ENCODE measurements at places on chromosomes 1 and 21.

DNA sequence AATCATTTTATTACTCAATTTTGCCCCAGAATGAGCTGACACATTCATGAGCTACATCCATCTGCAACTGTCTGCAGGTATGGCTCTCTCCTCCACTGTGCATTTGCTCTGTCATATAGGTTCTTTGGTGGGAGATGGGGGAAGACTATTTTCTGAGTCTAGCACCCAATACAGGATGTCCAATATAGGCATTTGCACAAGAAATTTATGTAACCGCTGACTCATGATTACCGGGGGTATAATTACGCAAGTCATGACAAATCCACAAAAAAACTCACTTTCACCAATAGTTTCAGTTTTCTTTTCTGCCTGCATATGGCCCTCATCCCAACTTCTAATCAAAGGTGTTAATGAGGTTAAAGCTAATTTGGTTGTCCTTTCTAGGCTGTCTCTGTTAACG, 17.5 kb upstream of the VSIG8 start:
- no peak for DNase-seq

DNA sequence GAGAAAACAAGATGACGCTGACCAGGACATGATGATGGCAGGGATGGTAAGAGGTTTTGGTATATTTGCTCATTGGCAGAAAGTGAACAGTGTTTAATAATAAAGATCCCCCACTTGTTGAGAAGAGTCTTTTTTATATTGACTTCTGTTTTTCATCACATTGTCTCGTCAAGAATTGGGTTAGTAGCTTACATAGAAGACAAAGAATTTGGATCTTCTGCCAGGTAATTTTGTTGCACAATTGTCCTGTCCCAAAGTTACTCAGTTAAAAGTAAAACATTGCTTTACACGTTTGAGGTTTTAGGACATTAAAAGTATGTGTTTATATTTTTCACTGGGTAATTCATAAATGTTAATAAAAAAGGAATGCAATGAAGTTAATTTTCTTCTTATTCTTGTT, 48.3 kb upstream of the LAMC2 start:
- no peak for DNase-seq

DNA sequence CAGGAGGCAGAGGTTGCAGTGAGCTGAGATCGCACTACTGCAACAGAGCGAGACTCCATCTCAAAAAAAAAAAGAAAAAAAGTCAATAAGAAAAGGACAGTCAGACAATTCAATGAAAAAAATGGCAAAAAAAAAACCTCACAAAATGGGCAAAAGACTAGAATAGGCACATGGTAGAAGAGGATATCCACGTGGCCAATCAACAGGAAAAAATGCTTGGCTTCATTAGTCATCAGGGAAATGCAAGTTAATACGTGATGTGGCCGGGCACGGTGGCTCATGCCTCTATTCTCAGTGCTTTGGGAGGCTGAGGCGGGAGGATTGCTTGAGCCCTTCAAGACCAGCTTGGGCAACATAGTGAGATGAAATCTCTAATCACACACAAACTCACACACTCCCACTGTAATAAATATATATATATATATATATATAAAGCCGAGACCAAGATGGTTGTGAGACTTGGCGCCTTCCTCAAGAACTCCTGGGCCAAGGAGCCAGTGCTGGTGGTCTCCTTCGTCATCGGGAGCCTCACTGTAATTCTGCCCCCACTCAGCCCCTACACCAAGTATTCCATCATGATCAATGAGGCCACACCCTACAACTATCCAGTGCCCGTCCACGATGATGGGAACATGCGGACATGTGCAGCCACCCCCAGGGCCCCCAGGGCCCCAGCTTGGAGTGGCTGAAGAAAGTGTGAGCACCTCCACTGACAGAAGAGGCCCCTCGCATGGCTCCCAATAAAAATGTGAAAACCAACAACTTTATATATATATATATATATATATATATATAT, 22.9 kb upstream of the LEFTY2 start:
- no peak for DNase-seq

DNA sequence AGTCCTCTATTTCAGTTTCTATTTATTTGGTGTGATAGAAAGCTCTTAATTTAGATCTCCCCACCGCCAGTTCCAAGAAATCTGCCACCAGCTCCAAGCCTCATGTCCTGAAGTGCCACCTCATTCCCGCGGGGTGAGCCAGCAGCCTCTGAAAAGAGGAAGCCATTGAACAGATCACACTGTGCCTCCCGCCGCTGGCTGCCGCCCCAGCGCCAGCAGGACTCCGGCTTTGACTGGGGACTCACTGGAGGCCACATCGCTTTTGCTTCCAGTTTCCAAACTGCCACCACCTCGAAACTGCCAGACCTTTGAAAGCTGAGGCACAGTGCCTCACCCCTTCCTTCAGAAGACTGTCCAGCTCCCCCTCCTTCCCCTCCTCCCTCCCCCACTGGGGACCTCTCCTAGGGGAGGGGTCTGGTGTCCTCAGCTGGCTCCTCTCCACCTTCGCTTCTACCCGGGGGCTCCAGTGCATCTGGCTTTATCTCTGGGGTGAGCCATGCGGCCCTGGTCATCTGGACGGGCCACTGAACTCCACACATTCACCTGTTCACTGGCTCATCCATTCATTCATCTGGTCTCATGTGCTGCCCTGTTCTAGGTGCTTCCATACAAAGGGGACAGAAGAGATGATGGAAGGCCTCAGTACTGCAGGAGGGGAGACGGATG, 58.9 kb downstream of the VPS26C start:
- no peak for DNase-seq

DNA sequence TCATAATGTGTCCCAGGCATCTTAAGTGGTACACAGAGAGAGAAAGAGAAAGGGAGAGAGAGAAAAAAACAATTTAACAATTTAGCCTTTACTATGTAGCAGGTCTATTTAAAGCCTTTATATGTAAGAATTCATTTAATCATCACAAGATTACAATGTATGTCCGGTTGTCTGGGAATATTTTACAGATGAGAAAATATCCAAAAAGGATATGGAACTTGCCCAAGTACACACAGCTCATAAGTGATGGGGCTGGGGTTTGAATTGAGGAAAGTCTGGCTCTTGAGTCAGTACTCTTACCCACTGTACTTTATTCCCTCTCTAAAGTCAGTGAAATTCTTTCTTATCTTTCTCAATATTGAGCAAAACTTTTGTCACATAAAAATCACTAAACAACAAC, 104.6 kb downstream of the LYPLAL1 start:
- DNase-seq, result no peak

DNA sequence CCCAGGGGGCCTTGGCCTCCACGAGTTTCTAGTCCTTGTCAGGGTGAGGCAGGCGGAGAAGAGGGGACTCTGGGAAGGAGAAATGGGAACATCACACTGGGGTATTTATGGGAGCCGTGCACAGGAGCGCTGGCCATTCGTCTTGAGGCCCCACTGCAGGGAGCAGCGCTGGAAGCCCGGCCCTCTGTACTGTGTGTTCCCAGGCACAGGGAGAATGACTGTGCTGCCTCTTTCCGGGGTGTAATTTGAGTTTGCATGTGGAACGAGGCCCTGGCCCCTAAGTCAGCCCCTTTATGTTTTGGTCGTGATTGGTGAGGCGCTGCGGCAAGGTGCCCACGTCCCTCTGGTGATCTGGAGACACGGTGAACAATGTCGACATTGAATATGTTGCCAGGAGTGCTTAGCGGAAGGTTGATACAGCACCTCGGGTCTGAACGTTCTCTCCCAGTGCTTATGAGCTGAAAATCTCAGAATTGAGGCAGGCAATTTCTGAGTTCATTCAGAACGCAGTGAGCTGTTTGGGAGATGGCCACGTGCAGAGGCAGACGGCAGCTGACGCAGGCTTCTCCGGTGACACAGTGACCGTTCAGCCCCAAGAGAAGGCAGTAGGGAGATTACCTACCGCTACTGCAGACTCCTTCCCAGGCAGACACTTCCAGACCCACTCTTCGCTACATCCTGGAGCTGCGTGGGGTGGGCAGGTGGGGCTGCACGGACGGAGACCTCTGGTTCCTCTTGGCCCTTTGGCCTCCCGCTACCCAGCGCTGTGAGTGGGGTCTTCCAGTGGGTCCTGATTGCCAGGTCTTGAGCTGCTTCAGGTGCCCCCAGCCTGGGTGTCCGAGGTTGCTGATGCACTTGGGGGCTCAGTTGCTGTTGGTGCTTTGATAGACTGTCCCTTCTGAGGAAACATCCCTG, 265.8 kb downstream of the CAMTA1 start:
- DNase-seq, result no peak

DNA sequence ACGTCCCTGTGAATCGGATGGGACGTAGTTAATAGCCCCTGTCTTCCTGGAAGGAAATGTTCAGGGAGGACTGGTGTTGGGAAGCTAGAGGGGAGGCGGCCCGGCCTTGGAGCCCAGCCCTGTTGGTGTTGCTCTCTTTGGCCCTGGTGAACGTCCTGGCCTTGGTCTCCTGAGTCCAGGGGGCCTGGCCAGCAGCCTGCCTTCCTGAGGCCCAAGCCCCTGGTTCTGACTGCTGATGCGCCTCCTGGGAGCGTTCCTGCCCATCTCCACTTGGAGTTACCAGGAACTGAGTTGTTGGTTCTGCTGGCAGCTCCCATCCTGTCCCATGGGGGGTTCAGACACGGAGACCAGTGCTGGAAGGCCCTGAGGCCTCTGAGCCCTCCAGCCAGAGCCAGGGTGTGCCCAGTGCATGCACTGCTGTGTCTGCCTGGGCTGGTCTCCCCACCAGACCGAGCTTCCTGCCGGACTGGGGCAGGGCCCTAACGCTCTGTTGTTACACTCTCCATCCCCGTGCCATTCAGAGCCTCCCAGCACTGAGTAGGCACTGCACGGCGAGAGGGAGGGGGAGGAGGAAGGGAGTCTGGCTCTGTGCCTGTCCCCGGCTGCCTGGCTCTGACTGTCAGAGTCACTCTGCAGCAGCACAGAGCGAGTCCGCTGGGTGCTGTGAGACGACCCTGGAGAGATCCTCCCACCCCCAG, 382.5 kb upstream of the VAMP3 start:
- no peak for DNase-seq

DNA sequence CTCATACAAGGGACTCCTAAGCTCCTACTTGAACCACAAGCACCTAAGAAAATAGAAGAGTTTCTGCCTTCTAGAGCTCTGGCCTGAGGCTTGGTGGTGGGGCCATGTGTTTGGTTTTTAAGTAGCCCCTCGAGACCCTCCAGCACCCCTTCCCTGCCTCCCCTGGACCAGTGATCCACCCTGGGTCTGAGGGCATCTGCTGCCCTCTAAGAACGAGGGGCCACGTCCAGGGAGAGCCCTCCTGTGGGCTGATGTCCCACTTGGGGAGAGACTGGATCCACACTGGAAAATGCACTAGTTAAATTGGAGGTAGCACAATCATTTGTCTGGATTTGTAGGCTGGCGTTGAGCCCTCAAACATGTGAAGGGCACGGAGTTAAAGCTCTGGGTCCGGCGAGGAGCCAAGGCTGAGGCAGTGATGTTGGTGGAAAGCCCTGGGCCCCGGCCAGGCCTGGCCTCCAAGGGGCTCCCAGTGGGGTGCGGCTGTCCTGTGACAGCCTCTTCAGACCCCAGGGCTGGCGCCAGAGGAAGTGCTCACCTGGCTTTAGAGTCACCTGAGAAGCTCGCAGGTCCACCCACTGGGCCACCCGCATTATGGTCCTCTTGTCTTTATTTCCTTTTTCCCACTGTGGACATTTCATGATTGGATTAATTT, 65.2 kb downstream of the SLC37A1 start:
- DNase-seq, result no peak

GRCh38 chr1:17759114-17759513, 4.0 kb downstream of the ACTL8 start:
- DNase-seq, result no peak

DNA sequence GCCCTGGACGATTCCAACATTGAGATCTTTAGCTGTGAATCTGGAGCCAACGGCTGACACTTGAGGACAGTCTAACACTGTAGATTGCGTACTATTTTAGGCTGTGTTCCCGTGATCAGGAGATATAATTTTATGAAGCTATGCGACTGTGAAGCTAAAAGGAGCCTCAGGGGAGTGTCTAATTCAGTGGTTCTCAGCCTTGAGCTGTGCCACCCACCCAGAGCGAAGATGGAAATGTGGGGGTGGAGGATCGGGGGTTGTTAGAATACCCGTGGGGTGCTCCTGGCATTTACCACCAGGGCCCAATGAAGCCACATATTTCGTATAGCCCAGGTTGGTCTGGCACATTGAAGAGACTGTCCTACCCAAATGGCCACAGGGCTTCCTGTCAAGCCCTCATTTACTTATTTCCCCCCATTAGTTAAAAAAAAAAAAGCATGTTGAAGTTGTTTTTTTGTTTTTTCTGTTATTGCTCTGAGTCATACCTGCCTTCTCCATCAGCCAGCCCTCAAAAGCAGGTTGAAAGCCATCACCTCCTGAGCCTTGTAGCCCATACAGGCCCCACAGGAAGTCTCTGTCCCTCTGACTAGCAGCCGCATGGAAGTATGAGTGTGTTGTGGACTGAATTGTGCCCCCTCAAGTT, 141.7 kb downstream of the GALNT2 start:
- no peak for DNase-seq

- DNase-seq, result no peak
Observed at GRCh38 chr1:200628223-200628881, 7.8 kb upstream of the KIF14 start.

DNA sequence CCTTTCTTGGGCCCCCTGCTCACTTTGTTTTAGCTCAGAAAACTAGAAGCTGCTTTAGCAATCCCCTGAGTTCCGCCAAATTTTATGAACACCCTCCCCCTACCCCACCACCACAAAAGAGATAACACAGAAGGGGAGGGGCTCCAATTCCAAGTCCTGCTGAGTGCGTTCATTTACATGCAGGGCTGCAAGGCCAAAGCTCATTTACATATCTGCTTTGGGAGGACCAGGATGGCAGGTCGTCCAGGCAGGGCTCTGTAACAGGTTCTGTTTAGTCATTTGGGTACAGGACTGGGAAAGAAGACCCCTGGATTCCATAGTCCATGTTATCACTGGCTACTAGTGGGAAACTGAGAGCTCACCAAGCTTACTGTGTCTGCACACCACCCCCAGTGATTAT, 35.9 kb upstream of the KIF21B start:
- no peak for DNase-seq

DNA sequence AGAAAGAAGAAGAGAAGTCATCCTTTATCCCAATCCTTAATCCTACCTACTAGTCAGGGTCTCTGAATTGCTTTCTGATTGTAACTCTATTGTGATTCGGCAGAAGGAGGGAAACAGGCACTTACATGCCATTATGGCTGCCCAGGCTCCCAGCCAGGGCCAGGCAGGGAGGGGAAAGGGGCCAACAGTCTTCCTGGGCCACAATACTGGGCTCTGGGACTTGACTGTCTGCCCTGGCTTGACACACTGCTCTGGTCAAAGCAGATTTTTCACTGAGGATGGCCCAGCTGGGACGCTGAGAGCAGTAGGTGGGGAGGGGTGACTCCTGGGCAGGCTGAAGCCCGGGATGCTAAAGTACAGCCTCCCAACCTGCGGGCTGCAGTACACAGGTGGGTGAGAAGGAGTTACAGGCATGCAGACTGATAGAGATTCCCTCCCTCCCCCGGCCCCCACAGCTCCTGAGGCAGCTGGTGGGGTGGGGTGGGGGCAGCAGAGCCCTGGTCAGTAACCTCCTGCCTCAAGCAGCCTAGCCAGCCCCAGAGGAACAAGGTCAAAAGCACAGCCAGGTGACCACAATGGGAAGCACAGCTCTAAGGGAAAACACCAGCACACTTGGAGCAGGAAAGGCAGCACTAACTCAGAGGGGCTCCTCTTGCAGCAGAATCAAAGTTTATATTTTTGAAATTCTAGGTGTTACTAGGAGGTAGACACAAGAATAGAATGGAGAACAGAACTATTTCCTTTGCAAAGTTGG, 25.3 kb downstream of the KCND3 start:
- DNase-seq, result no peak

GRCh38 chr1:117173691-117174090, 37.0 kb downstream of the VTCN1 start:
- no peak for DNase-seq
